ENCODE measurements at places on chromosomes 3 and 15. TPM values are rescaled to one million over a fixed set of nuclear protein-coding genes. Genes with fewer than 3 reads are reported as not detected.

CLDN11 gene
- total RNA-seq, result 5.6 TPM

COPS2 gene
- total RNA-seq, result 52.4 TPM

FANCD2 gene
- 2.0 TPM for total RNA-seq

DNA sequence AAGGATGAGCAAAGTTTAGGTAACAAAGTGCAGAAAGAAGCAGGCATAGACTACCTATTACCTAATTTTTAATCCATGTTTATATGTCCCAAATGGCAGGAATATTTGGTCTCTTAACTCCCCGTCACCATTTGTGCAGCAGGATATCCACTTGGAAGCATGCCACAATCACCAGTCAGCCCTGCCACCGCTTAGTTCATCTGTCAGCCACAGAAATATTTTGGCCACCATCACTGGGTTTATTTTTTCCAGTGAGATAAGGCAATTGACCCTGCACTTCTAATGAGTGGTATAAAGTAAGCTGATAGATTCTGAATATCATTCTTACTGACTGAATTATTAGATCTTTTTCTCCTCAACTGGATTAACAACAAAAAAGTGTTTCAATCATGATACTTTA is 152.9 kb upstream of the SOX2 start:
- no peak for DNase-seq

GRCh38 chr15:60809375-60809774 is 330.4 kb upstream of the ICE2 start:
- no peak for DNase-seq

GRCh38 chr3:5809586-5810246 is 622.2 kb downstream of the EDEM1 start:
- DNase-seq, result no peak

- DNase-seq, result no peak
Measured at GRCh38 chr3:71194785-71195184, 388.7 kb downstream of the FOXP1 start.

- DNase-seq, result no peak
Measured at GRCh38 chr3:39977058-39977794, 167.8 kb downstream of the MYRIP start.

DNA sequence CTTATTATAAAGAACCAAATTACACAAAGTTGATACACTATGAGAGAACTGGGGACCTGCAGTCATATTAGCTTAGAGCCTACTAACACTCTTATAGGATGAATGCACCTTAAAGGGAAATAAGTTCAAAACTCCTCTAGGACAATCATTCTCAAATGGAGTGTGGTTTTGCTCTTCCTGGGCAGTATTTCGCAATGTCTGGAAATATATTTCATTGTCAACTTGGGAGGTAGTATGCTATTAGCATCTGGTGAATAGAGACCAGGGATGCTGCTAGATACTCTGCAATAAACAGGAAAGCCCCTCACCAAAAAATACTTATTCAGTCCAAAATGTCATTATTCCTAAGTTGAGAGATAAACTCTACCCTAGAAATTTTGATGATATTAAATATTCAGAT is 451.4 kb upstream of the ARPP21 start:
- DNase-seq, result no peak

All from thyroid gland (tissue), 4 donors.